ENCODE measurements at places on chromosomes 3 and 15.

DNA sequence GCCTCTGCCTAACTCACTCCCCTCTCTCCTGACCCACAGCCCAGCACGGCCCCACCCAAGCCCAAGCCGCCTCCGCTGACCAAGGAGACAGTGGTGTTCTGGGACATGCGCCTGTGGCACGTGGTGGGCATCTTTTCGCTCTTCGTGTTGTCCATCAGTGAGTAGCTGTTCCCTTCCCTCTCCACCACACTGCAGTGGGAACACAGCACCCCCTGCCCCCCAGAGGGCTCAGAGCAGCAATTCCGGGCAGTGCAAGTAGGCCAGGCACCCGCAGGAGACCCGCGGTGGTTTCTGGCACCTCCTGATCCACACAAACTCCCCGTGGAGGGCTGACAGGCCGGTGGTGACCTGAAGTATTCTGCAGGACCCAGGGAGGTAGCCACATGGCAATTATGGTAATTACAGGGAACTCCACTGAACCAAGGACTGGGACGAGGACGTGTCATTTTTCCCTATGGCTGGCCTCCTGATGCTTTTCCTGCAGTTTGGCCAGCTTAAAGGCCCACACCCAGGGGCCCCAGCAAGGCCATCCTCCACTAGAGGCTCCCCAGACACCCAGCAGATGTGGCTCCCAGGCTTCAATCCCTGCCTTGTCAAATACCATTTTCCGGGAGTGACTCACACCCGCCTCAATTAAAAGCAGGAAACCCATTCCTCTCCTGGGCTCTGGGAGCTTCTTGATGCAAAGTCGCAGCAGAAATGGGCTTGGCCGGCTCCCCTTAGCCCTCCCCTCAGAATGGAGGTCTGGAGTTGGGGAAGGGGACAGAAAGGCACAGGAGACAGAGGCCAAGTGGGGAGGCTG lies 4.8 kb downstream of the TMIE start:
- no peak for DNase-seq

DNA sequence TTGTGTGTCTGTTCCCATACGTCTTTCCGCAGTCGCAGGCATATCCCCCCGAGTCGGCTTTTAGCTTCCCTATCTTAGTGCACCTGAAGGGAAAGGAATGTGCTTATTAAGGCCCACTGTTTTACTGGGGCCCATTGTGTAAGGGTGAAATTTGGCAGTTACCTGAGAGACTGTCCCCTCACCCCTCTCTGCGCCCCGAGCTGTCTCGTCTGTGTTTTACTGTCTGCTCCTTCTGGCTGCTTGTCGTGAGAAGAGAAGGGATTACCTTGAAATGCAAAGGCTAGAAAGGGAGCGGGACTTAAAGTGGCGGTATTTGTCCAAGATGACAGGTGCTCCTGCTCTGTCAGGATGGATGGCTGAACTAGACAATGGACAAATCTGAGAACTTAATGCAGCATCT lies 233.0 kb upstream of the POU1F1 start:
- no peak for DNase-seq

DNA sequence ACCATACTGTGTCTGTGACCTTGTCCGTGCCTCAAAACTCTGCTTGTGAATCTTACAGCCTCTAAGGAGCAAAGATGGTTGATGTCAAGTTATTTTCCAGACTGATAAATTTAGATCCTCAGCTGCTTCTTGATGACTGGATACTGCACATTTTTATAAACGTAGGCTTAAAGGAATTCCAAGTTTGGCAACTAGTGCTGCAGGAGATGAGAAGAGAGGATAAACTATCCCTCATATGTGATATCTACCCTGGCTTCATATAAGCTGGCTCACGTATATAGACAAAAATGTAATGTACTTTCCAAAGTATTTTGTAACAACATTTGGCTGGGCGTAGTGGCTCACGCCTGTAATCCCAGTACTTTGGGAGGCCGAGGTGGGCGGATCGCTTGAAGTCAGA lies 89.6 kb downstream of the GMPS start:
- DNase-seq, result no peak

GRCh38 chr3:110851736-110852135 lies 219.9 kb upstream of the NECTIN3 start:
- DNase-seq, result no peak

DNA sequence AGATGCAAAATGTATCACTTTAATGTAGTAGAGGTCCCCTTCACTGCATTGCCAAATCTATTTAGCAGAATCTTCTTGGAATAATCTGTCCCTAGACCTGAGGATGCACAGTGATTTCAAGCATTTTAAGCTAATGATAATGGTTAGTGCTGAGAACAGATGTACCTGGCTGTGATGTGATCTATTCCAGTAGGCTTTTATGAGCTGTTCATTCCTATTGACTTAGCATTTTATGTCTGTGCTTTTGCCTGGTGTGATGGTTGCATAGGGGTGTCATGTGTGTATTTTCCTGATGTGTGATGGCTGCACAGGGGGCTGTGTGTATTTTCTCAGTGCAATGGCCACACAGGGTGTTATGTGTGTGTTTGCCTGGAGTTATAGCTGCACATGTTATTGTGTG lies 272.9 kb downstream of the TIGIT start:
- no peak for DNase-seq

DNA sequence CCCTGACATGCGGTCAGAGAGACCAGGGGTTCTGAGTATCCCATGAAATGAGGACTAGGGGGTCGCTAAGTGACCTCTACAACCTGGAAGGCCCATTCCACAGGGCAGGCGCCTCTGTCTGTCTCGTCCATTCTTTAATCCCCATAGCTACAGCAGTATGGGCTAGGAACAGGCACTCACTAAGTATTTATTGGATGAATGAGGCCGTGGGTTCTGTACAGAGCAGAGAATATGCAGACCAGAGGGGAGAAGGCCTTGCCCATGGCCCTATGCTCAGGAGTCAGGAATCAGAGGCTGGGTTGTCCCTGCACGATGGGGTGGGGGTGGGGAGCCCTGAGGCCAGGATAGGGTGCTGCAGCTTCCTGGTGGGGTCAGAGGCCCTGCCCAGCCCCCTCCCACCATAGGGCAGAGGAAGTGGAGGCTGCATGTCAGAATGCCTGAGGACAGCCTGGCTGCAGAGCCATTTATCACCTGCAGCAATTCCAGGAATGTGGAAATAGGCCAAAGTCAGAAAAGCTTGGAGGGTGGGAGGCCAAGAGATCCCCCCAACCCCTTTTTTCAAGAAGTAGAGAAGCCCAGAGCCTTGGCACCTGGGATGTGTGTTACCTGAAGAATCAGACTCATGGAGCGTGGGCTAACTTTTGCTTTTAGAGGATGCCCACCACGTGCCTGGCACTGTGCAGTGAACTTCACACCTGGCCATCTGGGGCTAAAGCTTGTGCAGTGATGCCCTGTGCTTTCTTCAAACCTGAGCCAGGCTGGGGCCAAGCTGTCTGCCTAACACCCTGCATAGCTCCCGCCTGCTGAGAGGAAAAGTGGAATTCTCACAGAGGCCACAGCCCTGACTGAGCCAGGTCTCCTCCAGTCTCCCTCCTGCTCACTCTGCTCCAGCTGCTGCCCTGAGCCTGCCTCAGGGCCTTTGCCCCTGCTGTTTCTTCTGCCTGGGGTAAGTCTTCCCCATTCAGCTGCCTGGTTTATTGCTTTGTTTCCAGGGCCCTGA lies 109.4 kb downstream of the WNT7A start:
- no peak for DNase-seq

- DNase-seq, result no peak
These were observed 12.5 kb upstream of the FAM174B start for GRCh38 chr15:92667970-92668485.

DNA sequence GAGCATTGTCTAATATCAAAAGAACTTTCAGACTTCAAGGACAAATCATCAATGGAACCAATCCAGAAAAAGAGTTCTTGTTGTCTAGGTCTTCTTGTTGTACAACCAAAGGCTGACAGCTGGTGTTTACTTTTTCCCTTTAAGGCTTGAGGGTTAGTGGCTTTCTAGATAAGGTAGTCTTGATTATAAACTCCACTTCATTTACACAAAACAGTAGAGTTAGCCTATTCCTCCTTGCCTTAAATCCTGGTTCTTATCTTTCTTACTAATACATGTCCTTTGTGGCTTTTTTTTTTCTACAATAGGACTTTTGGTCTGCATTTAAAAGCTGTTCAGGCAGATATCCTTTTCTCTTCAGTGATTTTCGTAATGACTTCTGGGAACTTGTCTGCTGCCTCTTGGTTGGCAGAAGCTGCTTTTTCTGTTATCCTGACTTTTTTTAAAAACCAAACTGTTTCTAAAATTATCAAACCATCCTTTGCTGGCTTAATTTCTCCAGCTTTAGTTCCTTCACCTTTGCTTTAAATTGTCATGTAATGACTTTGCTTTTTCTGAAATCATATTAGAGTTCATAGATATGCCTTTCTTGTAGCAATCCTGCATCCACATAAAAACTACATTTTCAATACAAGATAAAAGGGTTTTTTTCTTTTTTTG lies 44.8 kb downstream of the STRIT1 start:
- DNase-seq, result no peak

DNA sequence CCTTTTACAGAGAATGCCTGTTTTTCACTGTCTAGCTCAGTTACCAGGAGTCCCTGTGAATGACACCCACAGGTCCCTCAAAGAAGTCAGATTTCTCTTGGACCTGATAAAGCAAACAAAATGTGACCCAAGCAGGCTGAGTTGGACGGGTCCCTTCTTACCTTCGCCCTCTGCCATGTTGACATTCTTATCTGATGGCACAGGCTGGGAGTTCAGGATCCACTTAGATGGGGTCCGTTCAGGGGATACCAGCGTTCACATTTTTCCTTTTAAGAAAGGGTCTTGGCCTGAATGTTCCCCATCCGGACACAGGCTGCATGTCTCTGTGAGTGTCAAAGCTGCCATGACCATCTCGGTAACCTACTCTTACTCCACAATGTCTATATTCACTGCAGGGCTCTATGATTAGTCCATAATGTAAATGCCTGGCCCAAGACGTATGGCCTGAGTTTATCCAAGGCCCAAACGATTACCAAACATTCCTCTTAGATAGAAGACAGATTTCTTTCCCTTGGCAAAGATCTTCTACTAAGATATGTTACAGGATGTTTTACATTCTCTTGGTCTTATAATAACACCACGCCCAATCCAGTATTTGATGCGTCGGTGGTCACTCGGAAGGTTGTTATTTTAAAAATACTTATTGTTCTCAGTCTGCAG lies 179.1 kb downstream of the THSD4 start:
- DNase-seq, result no peak

GRCh38 chr3:141950572-141951493 lies 74.4 kb downstream of the ATP1B3 start:
- DNase-seq, result no peak

DNA sequence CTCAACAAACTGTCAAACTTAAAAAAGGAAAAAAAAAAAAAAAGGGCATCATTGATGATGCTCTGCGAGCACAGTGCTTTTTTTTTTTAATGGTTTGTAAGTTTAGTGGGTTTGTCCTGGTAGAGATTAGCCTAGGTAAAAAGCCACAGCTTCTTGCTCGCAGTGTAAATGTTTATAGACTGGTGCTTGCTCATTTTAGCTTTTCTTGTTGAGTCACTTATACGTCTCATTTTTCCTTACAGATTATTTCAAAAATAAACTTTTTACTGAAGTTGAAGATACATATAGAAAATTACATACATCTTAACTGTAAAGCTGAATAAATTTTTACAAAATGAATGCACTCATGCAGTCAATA lies 16.5 kb upstream of the TRA2B start:
- no peak for DNase-seq

- no peak for DNase-seq
These were observed 11.9 kb upstream of the CLASP2 start for GRCh38 chr3:33729993-33730392.

GRCh38 chr15:91521996-91522395 lies 331.5 kb upstream of the SLCO3A1 start:
- DNase-seq, result no peak

GRCh38 chr3:188239035-188239434 lies 85.1 kb downstream of the LPP start:
- DNase-seq, result no peak

DNA sequence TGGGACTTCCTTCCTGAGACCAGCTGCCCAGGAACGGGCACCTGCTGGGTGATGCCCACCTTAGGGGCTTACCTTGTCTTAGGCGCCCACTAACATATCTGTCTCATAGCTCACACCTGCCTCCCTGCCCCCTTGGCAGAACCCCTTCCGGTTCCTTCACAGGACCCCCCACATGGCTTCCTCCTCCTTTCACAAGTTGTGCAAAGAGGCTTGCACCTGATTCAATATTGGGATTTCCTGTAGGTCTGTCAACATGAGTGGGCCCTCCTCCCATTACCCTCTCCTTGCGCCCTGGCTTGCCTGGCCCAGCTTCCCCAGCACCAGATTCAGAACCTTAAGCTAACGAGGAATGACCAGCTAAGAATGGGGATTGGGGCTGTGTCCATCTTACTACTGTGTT lies 633 bp downstream of the THPO start:
- no peak for DNase-seq

GRCh38 chr15:66100761-66101160 lies 152.8 kb downstream of the MEGF11 start:
- DNase-seq, result no peak

GRCh38 chr3:81753416-81754027 lies 7.9 kb downstream of the GBE1 start:
- DNase-seq, result no peak

- DNase-seq, result no peak
These were observed 1242.5 kb upstream of the GBE1 start for GRCh38 chr3:83003917-83004316.

DNA sequence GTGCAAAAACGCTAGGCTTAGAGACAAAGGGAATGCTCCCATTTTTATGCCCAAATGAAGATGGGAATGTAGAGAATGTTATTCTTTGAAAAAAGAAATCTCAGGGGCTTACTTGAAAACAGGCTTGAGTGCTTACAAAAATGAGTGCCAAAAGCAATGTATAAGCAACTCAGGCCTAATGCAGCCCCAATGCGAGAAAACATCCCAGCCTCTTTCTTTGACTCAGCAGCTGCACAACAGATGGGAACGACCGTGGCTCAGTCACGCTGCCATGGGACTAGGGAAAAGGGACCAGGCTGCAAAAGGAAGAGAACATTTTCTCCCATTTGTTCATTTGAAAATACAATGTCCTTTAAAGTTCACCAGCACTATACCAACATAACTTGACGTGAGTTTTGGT lies 246.4 kb upstream of the LRIG1 start:
- DNase-seq, result no peak

GRCh38 chr15:43249699-43250203 lies 17.0 kb downstream of the TGM5 start:
- no peak for DNase-seq

DNA sequence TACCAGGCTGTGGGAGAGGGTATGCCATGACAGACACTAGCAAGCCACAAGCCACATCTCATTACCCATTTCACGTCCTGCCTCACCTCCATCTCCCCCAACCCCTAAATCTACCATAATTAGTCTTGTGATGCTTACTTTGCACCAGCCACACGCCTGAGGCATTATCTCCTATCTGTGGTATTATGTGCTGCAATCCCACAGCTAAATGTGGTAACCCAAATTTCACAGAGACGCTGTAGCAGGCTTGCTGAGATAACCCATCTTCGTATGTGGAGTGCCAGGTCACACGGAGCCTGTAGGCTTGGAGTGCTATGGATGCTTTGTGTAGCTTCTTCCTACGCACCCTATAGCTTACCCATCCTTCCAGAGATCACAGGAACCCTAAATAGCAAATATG lies 256.7 kb upstream of the KCNH8 start:
- DNase-seq, result no peak

GRCh38 chr3:20395692-20396091 lies 209.7 kb upstream of the SGO1 start:
- DNase-seq, result no peak

GRCh38 chr3:152060701-152061100 lies 187.3 kb downstream of the SUCNR1 start:
- DNase-seq, result no peak

Data from activated CD8-positive, alpha-beta memory T cell treated with anti-CD3 and anti-CD28 coated beads for 1 hour (primary cell).